Tongue (tissue), 3 donors: ENCODE measurements at places on chromosomes 13 and 19. TPM values are rescaled to one million over a fixed set of nuclear protein-coding genes. Genes with fewer than 3 reads are reported as not detected.

The C1QTNF9 gene
- 3.8 TPM for total RNA-seq

The CEACAM21 gene
- total RNA-seq: 2.6 TPM

The ECSIT gene
- total RNA-seq: 56.6 TPM

The ZNF792 gene
- 9.4 TPM for total RNA-seq

The NKG7 gene
- 2.3 TPM for total RNA-seq

The TPRX1 gene
- total RNA-seq: not detected

- no peak for DNase-seq
Observed at GRCh38 chr19:57829316-57829715, 783 bp upstream of the ZNF587B start.

GRCh38 chr19:11856596-11857250, 8.2 kb downstream of the ZNF439 start:
- DNase-seq: no peak

GRCh38 chr19:42325896-42326771, 699 bp downstream of the MEGF8 start:
- peak; percentile 26 for DNase-seq

- no peak for DNase-seq
Observed at GRCh38 chr13:49026851-49027250, 51.1 kb downstream of the FNDC3A start.

- DNase-seq: no peak
Observed at GRCh38 chr13:77545626-77546412, 10.3 kb downstream of the SCEL start.
